Stimulated activated CD4-positive, alpha-beta T cell treated with anti-CD3 and anti-CD28 coated beads, Interleukin-2, amount 100 ng/mL, for 24 hours (primary cell): ENCODE measurements at places on chromosomes 16 and 17.

GRCh38 chr17:35545150-35545549 is 7.7 kb upstream of the SLFN12L start:
- no peak for DNase-seq

DNA sequence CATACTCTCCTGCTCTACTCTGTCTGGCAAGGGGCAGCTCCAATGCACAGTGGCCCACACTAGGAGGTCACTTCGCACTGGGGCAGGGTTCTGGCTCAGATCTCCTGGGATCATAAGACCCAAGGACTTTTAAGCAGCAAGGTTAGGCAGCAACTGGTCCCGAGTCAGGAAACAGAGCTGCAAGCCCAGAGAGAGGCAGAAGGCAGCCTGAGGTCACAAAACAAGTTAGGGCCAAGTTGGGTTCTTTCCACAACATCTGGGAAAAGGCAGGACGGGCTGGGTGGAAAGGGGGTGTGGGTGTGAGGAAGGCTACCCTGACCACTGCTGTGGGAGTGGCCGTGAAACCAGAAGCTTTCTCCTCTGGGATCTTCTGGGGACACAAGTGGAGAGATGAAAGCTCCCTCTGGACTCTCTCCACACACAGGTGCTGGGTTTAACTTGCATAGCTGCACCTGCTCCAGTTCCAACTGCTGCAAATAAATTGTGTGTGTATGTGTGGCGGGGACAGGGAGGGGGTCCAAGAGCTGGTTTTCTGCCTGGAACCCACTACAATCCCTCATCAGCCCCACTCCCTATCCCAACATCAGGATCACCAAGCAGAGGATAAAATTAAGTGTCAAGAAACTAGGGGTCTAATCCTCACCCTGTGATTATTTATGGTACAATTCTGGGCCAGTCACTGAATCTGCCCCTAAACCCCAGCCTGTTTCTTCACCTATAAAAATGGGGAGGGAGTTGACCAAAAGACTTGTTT is 8.0 kb upstream of the TSPOAP1 start:
- peak; percentile 46 for DNase-seq

GRCh38 chr17:47687328-47687690 is 6.7 kb upstream of the TBKBP1 start:
- no peak for DNase-seq

DNA sequence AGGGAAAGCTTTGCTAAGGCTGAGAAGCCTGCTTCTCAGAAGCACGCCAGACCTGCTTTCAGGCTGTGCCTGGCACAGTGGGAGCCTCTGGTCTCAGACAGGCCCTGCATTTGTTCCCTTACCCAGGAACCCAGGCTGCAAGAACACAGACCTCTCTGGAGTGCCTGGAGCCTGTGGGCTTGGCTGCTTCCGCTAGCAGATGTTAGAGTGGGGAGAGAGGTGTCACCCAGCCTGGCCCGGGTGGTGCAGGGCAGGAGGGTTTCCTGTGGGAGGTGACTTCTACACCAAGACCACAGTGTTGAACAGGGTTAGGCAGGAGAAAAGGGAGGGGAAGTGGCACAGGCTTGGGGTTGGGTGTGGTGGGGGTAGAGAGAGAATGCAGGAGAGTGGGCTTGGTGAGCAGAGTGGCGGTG is 35.8 kb upstream of the ADGRG1 start:
- DNase-seq, result peak; percentile 66

DNA sequence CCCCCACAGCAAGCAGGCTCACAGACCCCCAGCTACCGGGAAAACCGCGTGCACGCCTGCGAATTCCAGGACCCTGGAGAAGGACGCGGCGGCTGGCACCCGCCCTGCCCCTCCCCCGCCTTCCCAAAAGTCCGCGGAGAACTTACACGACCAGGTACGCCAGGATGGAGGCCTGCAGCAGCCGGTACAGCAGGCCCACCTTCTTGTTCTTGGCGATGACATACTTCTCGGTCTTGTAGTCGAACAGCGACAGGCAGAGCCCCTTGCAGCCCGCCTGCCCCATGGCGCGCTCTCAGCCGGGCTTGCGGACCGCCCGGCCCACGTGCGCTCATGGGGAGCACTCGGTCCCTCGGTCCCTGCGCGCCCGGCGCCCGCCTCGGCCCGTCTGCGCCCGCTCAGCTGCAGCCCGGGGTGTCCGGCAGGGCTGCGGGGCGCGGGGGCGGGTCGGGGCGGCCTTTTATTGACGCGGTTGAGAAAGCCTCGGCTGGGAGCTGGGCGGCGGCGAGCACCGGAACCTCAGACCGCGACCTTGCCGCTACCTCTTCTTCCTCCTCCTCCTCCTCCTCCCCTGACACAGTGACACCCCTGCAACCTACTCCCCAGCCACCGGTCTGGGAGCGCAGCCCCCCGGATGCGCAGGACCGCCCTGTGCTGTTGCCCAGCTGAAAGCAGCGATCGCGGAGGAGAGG is at the start of gene P2RX5:
Gene P2RX5 (minus strand): TSS at position 433 of the 689 bp plus-strand sequence. CDS start 150 bp downstream, at position 283.
- peak; percentile 43 for DNase-seq

GRCh38 chr16:54964239-54964638 is 33.6 kb downstream of the IRX5 start:
- no peak for DNase-seq

DNA sequence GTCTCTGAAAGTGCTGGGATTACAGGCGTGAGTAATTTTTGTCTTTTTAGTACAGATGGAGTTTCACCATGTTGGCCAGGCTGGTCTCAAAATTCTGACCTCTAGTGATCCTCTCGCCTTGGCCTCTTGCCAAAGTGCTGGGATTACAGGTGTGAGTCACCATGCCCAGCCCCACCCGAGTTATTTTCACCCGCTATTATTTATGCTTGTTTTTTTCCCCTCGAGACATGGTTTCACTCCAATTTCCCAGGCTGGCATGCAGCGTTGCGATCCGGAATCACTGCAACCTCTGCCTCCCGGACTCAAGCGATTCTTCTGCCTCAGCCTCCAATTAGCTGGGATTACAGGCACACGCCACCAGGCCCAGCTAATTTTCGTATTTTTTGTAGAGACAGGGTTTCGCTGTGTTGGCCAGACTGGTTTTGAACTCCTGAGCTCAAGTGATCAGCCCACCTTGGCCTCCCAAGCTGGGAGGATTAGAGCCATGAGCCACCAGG is 9.2 kb downstream of the RPL23 start:
- DNase-seq, result no peak

DNA sequence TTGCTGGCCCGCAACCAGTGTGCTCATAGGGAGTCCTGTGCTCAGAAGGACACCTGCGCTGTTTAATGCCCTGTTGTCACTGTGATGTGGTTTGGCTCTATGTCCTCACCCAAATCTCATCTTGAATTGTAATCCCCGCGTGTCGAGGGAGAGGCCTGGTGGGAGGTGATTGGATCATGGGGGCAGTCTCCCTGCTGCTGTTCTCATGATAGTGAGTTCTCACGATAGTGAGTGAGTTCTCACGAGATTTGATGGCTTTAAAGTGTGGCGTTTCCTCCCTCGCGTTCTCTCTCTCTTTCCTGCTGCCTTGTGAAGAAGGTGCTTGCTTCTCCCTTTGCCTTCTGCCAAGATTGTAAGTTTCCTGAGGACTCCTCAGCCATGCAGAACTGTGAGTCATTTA is 66.8 kb downstream of the AKAP1 start:
- no peak for DNase-seq

- peak; percentile 88 for DNase-seq
Observed at GRCh38 chr16:2474877-2475412, at the start of gene TBC1D24. Gene TBC1D24, plus strand, starts transcription at chr16:2475127. Its CDS starts 21,022 bp downstream, at chr16:2496149.

DNA sequence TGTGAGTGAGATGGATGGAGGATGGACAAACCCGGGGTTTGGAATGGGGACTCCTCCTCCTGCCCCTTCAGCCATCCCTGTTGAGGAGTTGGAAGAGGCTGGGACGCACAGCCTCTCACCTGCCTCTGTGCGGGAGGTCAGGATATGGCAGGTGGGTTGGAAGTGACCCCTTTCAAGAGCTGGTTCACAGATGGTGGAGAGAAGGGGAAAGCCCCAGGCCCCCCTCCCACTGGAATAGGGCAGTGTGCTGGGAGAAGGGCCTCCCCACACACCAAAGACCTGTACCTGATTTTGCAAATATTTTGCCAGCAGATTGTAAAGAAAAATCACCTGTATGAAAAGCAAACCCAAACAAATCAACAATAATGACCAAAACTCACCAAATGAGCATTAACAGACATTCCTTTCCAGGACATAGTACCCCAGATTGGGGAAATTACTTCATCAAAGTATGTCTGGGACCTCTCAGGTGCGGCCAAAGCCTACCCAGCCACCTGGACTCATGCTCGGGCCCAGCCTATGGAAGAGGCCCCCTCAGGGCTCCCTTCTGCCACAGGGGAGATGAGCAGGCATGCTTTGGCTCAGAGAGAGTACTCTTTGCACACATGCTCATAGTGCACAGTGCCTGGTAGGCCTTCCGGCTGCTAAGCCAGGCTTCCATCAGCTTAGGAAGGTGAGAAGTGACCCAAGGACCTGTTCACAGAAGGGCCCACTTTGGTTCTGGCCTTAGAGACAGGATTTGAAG is 7.8 kb downstream of the SLC47A2 start:
- DNase-seq, result no peak

- DNase-seq, result no peak
Observed at GRCh38 chr17:31413874-31414549, 22.5 kb downstream of the RAB11FIP4 start.

DNA sequence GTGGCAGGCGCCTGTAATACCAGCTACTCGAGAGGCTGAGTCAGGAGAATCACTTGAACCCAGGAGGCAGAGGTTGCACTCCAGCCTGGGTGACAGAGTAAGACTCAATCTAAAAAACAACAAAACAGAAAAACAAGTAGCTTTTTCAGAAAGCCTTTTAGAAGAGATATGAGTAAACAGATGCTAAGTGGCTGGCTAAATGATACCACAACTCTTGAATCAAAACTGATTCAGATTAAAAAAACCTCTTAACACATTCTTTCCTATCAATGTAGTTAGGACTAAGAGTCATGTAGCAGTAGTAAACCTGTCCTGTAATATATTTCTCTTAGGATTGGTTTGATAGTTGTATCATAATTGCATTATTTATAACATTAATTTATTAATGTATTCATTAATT is 23.0 kb downstream of the PPM1D start:
- no peak for DNase-seq
